ENCODE measurements at places on chromosomes 5 and 9. TPM values are rescaled to one million over a fixed set of nuclear protein-coding genes. Genes with fewer than 3 reads are reported as not detected.

DNA sequence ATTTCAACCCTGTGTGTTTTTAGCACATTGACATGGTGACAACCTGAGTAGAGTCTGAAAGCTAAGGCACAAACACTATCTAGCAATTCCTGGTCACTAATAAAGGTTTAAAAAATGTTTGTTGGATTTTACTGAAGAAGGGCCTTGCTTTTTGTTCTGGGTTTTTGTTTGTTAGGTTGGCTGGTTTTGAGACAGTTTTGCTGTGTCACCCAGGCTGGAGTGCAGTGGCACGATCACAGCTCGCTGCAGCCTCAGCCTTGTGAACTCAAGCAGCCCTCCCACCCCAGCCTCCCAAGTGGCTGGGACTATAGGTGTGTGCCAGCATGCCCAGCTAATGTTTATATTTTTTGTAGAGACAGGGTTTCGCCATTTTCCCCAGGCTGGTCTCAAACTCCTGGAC is 39.0 kb downstream of the PRKACG start:
- DNase-seq: no peak

DNA sequence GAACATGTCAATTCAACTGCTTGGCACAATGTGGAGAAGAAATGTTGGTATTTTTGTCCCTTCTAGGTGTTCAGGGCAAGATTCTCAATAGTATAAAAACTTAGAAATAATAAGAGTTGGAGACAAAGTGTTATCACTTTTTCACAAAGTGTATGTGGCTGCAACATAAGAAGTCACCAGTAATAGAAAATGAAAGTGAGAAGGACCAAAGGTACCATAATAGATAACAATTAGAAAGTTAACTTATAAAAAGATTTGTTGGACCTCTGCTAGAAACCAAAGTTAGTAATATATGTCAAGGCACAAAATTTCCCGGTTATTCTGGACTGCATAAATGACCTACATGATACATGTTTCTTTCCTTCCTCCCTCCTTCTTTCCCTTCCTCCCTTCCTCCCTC is 1535.3 kb downstream of the EFNA5 start:
- no peak for DNase-seq

DNA sequence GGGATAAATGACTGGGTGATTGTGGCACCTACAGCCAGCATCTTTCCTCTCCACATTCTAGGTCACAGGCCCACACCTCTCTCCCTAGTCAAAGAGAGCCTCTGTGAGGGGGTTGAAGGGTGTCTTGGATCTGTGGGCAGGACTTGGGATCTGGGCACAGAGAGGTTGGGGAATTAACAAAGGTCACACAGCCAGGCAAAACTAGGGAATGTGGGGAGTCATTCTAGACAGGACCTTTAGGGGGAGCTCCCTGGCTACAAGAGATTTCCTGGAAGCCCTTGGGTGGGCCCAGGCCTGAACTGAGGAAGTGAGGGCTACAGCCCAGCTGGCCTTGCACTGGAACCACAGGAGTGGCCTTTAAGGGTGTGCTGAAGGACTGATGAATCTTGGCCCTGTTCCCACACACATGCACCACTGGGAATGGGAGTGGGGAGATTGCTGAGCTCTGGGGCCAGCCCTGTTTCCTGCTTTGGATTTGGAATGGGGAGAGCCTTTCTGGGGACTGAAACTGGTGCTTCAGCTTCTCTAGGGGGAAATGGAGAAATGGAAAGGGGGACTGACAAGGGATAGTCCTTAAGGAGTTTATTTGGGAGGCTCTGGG is 12.4 kb upstream of the CXXC5 start:
- DNase-seq: peak; percentile 98

DNA sequence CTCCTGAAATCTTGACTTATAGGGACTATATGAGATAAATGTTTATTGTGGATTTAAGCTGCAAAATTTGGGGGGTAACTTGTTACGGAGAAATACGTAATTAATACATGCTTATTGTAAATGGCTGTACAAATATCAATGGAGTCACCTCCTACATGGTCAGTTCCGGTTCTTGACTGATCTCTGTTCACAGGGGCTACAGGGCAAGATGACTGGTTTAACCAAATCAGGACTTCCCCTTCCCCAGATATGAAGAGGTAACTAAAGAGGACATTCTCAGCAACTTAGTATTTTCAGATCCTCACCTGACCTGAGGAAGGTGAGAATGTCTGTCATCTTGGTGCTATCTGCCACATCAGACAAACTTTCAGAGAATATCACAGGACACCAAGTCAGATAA is 54.7 kb downstream of the PTCD2 start:
- DNase-seq: no peak

Gene MELK
- 19.0 TPM for total RNA-seq

Gene ITK
- 1.3 TPM for total RNA-seq

Gene DMRT2
- not detected for total RNA-seq

Gene IL17B
- not detected for total RNA-seq

All from fibroblast of villous mesenchyme (primary cell).